ENCODE measurements at places on chromosomes 1 and 21.

- DNase-seq: no peak
Measured at GRCh38 chr1:110113551-110113950, 1.3 kb downstream of the UBL4B start.

- DNase-seq: no peak
Measured at GRCh38 chr1:68571454-68572235, 74.8 kb upstream of the DEPDC1 start.

DNA sequence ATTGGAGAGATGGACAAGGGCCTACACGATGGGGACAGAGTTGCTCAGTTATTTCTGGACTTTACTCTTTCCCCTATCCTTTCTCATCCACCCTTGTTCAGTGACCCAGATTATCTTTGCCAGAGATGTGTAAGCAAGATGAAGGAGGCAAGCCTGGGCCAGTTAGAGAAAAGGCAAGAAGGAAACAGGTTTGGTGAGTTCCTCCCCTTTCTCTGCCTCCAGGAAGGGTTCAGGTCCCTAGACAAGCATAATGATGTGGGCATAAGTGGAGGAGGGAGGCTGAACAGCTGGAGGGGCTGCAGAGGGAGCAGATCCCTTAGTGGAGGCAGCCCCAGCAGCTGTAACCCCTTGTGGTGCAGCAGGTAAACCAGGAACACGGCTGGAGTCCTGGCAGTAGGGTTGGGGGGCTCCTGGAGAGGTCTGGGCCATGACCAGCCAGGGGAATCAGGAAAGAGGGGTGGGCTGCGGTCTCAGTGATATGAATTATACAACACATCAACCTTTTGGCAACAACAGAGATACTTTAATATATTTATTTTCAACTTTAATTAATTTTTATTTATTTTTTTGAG, 9.2 kb upstream of the CDC42 start:
- no peak for DNase-seq

DNA sequence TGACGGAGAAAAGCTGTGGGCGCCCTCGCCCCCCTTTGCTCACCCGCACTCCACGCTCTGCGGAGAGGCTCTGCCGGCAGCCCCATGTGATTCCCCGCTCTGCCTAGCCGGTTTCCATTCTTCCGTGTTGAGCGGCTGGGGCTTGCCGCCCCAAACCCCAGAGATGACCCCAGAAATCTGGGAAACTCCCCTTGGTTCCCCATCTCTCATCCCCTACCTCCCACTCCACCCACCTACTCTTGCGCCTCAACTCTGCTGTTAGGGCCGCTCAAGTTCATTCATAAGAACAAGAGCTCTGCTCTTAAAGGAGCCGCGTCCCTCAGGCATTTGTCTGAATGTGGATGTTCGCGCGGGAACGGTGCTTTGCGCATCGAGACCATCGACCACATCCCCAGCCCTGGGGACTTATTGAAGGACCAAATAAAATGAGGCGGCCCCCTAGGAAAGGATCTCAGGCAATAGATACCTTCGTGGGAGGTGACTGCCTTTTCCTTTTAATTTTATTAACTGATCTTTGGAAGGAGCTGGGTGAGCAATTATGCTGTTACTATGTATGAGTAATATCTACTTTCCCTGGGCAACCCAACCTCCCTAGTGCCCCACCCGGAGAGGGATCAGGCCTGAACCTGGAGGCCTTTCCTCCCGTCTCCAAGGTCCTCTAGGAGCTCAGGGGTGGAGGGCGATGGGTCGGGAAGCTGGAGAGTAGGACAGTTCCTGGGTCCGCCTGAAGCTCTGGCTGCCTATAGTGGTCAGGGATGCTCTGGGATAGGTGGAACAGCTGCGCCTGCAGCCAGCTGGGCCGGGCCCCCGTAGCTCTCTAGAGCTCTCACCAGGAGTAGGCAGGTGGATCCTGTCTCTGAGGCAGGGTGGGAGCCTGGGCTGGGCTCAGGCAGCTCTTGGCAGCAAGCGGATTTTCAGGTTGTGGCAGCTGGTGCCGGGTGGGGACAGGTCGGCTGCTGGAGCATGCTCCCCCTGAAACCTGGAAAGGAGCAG, 898 bp downstream of the MFSD2A start:
- peak; percentile 74 for DNase-seq

- no peak for DNase-seq
Measured at GRCh38 chr1:15188130-15188524, 34.6 kb downstream of the TMEM51 start.

GRCh38 chr1:230567221-230567575, 75.1 kb upstream of the COG2 start:
- DNase-seq: no peak

GRCh38 chr1:31507676-31508530, 68.4 kb upstream of the TINAGL1 start:
- peak; percentile 37 for DNase-seq

- DNase-seq: peak; percentile 81
Measured at GRCh38 chr1:157496121-157496526, 56.2 kb downstream of the FCRL5 start.

GRCh38 chr1:51268634-51269033, 32.6 kb downstream of the RNF11 start:
- DNase-seq: no peak

- no peak for DNase-seq
Measured at GRCh38 chr1:24903955-24904730, 25.9 kb downstream of the RUNX3 start.

GRCh38 chr1:12184008-12184681, 17.4 kb downstream of the TNFRSF1B start:
- peak; percentile 40 for DNase-seq
